ENCODE measurements at places on chromosomes 1 and 21. TPM values are rescaled to one million over a fixed set of nuclear protein-coding genes. Genes with fewer than 3 reads are reported as not detected.

B3GALNT2 gene
- 10.2 TPM for total RNA-seq

PEX19 gene
- total RNA-seq, result 16.4 TPM

NCF2 gene
- total RNA-seq, result 3.0 TPM

ALPL gene
- 0.81 TPM for total RNA-seq

DEPDC1 gene
- 0.54 TPM for total RNA-seq

HPDL gene
- 22.9 TPM for total RNA-seq

- no peak for DNase-seq
Observed at GRCh38 chr1:54959241-54959640, 21.2 kb upstream of the TMEM61 start.

DNA sequence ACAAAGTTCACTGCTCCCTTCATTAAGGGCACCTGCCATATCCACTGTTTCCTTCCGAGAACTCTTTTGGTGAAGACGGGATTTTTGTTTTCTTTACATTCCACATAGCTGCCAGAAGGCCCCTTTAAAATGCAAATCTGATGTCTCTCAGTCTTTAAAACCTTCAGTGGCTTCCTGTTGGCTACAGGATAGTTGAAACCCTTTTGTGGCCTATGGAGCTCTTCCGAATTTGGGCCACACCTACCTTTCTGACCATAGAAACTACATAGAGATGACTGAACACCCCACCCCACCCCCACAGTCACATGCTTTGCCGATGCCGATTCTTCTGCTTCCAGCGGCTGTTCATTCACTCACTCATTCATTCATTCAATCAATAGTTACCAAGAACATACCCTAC is 502.6 kb downstream of the KIF26B start:
- no peak for DNase-seq

- DNase-seq, result no peak
Observed at GRCh38 chr1:41558761-41559171, 74.3 kb upstream of the EDN2 start.

- DNase-seq, result no peak
Observed at GRCh38 chr1:23736437-23737134, 6.7 kb upstream of the ELOA start.

DNA sequence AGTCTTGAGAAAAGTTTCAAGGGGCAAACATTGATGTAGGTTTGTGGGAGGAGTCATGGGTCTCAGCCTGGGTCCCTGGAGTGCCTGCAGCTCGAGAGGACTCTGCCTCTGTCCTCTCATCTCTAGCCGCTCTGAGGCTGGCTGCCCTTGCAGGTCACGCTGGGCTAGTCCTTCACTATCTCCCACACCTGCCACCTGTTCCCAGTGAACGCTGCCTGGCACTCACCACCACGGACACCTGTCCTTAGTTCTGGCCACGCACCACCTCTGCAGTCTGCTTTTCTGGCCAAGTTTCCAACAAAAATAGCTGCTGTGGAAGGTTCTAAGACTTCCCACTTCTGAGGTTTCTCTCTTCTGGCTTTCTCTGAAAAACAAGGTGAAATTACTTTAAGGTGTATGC is 52.5 kb downstream of the SH3BGR start:
- DNase-seq, result no peak

DNA sequence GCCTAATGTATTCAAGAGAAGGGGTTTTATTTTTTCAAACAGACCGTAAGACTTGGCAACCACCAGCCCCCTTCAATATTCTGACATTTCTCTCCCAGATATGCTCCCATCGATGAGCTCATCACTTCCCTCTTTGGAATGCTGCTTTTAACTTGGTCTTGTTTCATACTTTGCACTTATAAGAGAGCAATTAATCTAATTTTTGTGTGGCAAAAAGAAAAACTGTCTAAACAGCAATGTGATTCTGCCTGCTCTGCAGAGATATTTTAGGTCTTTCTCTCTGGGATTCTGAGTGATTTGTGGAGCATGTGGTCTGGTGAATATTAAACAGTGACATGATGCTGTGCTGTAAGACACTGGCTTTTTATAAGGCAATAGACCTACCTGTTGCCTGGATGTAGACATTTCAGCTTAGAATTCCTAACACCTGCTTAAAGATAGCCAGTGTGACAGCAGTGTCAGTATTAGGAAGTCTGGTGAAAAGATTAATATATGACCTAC is 284.8 kb downstream of the BACH1 start:
- DNase-seq, result no peak

- DNase-seq, result no peak
Observed at GRCh38 chr1:55353707-55354620, 138.8 kb upstream of the USP24 start.

DNA sequence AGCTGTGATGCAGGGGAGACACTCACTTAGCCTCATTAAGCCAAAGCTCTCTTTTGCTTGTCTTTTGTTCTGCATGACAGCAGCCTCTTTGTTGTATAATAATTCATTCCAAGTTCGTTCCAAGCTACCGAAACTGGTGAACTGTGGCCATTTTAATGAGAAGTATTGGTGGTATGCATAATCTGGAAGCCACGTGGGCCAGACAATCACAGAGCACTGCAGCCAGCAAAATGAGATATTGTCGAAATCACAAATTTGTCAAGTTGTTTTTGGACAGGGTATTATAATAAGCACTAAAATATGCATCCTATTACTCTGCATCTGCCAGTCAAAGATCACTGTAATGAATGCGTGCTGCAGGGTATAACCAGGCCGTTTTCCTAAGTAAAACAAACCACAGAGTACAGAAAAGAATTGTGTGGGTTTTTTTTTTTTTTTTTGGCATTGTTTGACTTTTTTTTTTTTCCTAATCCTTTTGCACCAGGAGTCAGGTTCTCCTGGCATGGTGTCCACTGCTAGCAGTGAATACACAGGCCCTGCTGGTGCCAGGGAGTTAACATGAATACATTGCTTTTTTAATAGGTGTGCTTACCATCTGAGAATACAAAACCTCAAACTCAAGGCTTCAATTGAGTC is 423.9 kb downstream of the PTBP2 start:
- no peak for DNase-seq

DNA sequence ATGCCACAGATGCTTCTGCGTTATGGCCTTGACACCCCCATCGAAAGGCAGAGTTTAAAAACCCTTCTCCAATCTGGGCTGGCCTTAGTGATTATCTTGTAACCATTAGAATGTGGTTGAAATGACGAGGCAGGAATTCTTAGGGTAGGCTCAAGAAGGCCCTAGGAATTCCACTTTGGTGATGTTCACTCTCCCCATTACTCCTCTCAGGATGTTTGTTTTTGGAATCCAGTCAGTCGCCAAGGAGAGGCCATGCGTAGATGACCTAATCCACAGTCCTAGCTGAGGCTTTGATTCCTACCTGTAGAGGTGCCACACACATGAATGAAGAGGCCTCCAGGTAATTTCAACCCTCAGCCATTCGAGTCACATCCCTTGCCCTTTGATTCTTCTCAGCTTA is 318.2 kb downstream of the NEGR1 start:
- DNase-seq, result no peak

GRCh38 chr1:193940176-193940575 is 753.8 kb upstream of the B3GALT2 start:
- no peak for DNase-seq

Data from hematopoietic multipotent progenitor cell (in vitro differentiated cells).